ENCODE measurements at places on chromosomes 16 and 17.

DNA sequence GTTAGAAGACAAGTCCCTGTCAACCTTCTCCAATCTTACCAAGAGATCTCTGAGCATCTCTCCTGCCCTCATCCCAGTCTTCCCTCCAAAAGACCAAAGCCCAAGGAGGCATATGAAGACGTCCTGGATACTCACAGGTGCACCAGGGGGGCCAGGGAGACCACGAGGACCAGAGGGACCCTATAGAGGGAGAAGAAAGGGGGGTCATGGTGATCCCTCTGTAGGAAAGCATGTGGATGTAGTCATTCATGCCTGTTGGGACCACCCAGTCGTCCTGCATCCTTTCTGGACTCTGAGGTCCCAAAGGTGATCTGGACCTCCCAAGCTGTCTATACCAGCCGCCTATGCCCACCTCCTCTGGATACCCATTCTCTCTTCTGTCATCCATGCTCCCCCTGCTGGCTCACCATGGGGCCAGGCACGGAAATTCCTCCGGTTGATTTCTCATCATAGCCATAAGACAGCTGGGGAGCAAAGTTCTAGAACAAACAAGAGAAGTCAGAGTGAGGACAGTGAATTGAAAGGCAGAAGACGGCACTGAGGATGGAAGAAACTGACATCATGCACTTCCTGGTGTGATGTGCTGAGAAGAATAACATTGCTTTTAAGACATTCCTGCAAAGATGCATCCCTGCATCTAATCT, 3.3 kb downstream of the COL1A1 start:
- DNase-seq, result peak; percentile 57

- no peak for DNase-seq
Observed at GRCh38 chr17:48634493-48635208, 8.5 kb upstream of the HOXB9 start.

- DNase-seq, result no peak
Observed at GRCh38 chr16:3669082-3669481, 14.6 kb downstream of the DNASE1 start.

- DNase-seq, result peak; percentile 59
Observed at GRCh38 chr17:7888184-7888920, at the start of gene CHD3. TSS of gene CHD3 (plus strand) at chr17:7888789. CDS start at chr17:7889001, 212 bp downstream.

DNA sequence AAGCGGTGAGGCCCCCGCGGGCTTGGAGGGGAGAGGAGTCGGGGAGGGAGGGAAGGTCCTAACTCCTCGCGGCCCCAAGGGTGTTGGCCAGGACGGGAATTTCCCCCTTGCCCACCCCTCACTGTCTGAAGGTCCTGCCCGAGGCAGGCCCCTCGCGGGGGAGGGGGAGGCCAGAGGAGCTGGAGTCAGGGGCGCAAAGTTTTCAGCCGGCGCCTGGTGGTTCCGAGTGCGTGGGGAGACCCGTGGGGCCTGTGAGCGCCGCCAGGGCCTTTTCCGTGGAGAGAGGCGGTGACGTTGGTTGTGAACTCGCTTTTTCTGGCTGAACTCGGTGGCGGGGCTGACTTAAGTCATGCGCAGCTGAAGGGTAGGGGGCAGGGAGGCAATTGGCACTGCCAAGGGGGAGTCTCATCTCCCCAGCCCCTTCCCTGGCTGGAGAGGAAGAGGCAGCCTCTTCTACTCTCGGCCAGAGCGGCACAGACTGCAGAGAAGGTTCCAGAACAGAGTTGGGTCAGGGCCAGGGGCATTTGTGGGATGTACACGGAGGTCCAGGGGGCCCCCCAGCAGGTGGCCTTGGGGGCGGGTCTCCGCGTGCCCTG, 1.5 kb downstream of the CACNA1H start:
- DNase-seq, result no peak

- no peak for DNase-seq
Observed at GRCh38 chr17:72175263-72175662, 54.4 kb downstream of the SOX9 start.

DNA sequence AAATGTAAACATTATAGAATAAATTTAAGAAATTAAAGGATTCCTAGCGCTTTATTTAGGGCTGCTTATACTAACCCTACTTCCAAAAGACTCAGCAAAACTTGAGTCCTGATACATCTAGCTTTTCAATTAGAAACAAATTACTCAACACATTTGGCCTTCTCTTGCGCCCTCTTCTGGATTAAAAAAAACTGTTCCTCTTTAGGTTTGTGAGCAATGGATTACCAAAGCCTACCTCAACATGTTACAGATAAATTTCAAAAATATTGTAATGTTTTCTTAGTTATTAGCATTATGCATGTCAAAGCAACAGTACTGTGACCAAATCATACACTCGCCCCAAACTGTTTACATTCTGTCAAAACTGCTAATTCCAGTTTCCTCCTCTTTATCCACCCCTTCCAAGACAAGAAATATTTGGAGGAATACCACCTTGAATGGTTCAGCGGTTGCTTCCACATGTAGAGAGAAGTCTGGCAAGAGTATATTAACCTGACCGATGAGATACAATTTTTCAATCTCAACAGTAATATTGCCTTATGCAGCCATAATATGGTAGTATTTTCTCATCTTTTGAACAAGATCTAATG, 2.7 kb downstream of the NUFIP2 start:
- no peak for DNase-seq
